Aorta (tissue), 5 donors: ENCODE measurements at places on chromosomes 4 and X. TPM values are rescaled to one million over a fixed set of nuclear protein-coding genes. Genes with fewer than 3 reads are reported as not detected.

DNA sequence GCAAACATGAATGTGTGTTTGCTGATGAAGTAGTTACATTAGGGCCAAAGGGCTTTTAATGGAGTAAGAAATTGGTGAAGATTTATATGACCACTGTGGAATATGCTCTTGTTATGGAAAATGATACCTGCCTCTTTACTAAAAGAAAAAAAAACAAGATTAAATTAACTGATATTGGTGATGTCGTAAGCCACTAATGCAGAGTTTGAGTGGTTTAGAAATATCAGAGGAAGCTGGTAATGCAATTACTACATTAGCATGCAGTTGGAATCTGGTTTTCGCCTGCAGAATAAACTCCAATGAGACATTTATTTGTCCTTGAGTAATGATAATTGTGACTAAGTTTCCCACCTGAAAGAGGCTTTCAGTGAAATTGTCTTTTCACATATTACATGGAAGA, 597.9 kb downstream of the GALNTL6 start:
- DNase-seq = no peak

DMP1 gene
- total RNA-seq = not detected

DNA sequence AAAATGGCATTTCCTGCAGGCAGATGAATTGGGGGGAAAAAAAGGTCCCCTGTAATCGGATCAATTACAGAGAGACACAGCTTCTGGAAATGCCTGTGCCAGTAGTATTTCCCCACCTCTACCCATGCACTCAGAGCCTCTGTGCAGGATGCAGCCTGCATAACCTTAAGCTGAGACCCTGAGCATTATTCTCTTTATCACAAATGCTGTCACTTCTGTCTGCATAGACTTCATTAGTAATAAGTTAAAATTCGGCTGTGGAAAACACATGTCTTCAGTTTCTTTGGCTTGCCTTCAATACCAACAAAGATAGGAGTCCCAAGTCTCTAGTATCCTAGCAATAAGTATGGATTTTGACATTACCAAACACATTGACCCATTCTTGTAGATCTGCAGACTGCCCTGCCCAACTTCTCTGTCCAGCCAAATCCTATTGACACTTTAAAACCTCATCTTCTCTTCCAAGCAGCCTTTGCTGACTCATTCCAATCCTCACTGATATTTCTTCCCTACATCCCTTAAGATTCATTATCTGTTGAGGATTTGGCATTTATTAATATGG, 70.8 kb downstream of the LUZP4 start:
- DNase-seq = no peak

HPSE gene
- 3.7 TPM for total RNA-seq

DNA sequence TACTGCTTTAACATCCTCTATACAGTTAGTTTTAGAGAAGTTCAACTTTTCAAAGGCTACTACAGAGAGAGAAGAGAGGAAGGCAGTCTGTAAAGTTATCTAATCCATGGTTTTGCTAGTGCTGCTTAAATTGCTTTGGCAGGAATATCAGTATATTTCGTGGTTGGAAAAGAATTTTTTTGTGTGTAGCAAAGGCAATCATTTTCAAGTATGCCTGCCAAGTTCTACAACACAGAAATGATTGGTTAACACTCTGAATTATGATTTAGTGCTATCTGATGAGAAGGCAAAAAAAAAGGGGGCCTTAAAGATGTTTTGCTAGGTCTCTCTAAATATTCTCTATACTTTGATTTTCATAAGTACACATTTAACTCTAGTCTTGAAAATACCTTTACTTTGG, 133.1 kb downstream of the JADE1 start:
- no peak for DNase-seq

DNA sequence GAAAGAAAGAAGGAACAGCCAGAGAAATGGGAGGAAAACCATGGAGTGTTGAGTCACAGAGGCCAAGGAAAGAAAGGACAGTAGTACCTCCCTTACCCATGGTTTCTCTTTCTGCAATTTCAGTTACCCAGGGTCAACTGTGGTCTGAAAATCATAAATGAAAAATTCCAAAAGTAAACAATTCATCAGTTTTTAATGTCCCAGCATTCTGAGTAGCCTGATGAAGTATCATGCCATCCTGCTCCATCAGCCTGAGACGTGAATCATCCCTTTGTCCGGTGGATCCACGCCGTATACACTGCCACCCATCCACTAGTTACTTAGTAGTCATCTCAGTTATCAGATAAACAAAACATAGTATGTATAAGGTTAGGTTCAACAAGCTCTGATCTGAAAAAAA, 114.2 kb downstream of the COMMD8 start:
- DNase-seq = no peak

NUDT10 gene
- 2.7 TPM for total RNA-seq

- DNase-seq = no peak
These were observed 366.0 kb downstream of the BCOR start for GRCh38 chrX:39731735-39732134.

- no peak for DNase-seq
These were observed 38.7 kb upstream of the JADE1 start for GRCh38 chr4:128770807-128771206.

DCX gene
- total RNA-seq = not detected

DNA sequence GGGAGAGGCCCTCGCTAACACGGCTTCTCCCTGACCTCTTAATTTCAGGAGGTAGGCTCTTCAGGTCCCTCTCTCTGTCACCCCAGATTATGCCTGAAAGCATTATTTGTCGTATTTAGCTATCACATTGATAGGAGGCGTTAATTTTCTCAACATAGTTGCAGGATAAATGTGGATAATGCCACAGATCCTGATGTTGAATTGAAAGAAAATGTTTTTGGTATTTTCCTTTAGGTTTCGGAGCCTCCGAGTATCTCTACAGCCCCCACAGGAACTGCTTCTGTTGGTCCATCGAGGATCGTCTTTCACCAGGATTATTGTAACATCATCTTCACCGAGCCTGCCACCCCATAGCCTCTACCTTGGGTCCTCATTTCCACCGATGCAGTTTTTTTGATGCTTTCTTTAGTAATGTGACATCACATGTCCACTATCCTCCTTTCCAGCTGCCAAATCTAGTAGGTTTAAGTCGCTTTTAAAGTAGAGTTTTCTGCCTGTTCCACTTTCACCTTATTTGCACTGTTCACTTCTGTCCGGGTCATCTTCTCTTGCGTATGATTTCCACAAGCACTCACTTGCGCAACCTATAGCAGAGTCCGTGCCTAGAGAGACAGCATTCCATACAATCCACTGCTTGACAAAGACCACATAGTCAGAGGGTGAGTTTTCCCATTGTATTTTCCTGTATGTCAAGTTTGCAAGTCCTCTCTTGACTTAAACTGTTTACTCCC, 665 bp downstream of the TIGD2 start:
- no peak for DNase-seq

DNA sequence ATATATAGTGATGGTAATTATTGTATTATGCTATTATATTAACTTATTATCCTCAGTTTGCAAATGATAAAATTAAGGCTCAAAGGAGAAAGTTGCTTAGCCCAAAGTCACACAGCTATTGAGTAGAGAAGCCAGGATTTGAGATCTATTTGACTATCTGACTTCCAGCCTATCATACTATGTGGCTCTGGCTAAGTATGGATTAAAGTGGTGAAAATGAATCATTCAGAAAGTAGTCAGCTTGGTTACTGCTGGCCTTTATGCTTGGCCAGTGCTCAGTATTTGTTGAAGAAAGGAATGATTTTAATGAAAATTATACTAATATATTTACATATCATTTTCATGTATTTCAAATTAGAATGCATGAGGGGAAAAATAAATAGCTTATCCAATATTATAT, 219.8 kb downstream of the SHROOM3 start:
- no peak for DNase-seq

- no peak for DNase-seq
These were observed 746.4 kb upstream of the MAGEB2 start for GRCh38 chrX:29468911-29469494.

DNA sequence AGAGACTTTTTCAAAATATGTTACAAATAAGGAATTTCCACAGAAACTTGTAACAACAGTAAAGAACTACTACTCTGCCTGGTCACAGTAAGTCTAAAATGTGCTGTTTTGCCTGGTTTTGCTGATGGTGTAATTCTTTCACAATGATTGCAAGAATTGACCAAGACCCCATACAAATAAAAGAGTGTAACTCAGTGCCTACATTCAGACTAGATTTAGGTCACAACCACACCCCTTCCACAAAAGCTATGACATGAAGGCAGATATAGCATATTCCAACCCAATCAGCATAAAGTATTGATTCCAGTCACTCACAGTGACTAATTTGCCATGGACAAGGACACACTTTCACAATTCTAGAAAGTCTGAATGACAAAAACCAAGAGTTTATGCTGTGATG, 53.7 kb upstream of the TMPRSS11F start:
- no peak for DNase-seq

GRCh38 chr4:14848229-14848628, 154.1 kb upstream of the CPEB2 start:
- DNase-seq = no peak

- no peak for DNase-seq
These were observed 19.0 kb downstream of the ATP8A1 start for GRCh38 chr4:42637867-42638266.

HDX gene
- total RNA-seq = 10.4 TPM

DNA sequence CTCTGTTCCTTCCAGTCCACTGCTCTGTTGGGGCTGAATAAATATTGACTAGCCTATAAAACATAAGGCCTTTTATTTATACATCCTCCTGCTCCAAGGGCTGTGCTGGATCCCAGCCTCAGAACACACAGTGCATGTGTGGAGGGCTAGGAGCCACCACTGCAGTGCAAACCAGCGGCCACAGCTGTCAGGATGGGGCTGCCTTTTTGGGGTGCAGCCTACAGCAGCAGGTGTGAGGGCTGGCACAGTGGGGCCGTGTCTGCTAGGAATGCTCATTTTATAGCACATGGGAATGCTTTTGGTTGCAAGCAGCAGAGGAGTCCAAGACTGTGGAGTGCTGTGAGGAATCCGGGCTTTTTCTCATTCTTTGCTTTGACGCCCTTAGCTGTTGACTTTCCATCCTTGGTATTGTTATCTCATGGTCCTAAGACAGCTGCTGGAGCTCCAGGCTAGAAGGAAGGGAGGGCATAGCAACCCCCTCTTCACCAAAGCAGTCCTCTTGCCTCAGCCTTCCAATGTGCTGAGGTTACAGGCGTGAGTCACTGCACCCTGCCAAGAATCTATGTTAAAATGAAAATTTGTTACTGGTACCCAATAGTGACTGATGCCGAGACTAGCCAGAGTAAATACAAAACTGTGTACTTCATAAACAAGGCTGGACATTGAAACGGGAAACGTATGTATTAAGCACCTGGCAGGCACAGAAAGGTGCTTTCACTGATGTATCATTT, 334.3 kb upstream of the GATB start:
- no peak for DNase-seq

- DNase-seq = no peak
These were observed 25.8 kb upstream of the PBDC1 start for GRCh38 chrX:76147106-76147505.

DNA sequence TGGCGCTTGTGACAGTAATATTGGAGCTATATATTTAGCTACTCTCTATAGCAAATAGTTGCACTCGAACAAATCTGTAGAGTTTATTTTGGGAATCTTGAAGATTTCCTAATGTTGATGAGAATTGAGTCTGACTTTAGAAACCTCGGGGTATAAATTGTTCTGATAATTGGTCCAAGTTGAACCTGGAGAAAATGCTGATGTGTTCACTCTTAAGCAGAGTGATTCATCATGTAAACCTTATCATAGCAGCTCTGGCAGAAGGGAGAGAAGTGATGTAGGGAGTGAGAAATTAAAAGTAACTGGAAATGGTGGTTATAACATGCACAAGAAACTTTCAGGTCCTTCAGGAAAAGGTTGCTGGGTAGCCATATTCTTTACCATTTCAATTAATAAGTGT, 16.4 kb upstream of the SLC4A4 start:
- DNase-seq = no peak

FRMD7 gene
- total RNA-seq = not detected

GRCh38 chr4:16021804-16022560, 59.0 kb upstream of the FGFBP2 start:
- DNase-seq = no peak

ADGRL3 gene
- 26.7 TPM for total RNA-seq

ZFP42 gene
- not detected for total RNA-seq

GRCh38 chr4:145819101-145819852, 119.3 kb downstream of the ZNF827 start:
- DNase-seq = no peak

FGF13 gene
- 18.3 TPM for total RNA-seq

DNA sequence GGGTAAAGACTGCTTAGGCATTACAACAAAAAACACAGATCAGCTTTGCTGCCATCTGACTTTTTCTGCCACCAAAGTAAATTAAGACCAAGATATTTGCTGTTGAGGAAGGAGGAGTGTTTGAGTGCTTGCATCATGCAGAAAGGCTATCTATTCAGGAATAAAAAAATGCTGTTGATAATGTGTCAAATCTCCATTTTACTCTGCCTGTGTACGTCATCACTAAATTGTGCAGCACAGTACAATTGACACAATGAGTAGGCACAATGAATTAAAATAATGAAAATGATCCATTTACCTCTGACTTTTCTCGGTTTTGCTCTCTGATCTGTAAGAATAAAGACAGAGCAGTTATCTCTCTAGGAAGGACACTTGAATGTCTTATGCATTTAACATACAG, 56.3 kb downstream of the NKX6-1 start:
- DNase-seq = no peak

- DNase-seq = no peak
These were observed 25.9 kb upstream of the SMARCAD1 start for GRCh38 chr4:94181815-94182214.

EVC2 gene
- 16.0 TPM for total RNA-seq

SRPX2 gene
- total RNA-seq = 48.2 TPM

DNA sequence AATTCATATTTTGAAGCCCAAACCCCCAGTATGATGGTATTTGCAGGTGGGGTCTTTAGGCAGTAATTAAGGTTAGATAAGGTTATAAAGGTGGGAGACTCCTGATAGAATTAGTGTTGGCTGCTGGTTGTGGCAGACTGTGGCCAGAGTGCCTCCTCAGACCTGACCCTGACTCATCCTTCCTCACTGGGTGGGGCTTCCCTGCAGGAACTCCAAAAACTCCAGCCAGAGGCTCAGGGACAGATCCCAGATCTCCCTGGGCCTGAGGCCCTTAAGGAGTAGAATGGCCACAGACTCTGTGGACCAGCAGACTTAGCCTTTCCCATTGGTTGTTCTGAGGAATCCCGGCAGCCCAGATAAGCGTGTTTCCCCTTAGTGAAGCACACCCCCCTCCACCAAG, 463.0 kb upstream of the CPEB2 start:
- no peak for DNase-seq

GRCh38 chrX:148380650-148381561, 119.5 kb upstream of the AFF2 start:
- DNase-seq = no peak

DNA sequence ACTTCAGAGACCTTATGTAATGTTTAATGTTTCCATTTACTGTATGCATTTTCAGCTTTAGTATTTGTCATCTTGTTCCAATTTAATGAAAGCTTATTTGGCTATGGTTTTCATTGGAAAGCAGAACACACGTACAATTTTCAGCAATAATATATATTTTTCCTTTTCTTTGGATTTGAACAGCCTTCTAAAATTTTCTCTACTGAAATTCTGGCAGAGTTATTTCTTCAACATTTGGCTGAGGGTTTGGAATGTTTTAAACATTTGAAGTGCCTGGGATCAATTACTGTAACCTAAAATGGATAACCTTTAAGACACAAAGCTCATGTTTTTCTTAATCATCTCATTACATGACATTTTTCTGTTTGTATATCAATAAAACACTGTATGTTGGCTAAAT, 156.9 kb downstream of the TENM3 start:
- no peak for DNase-seq

UGT2B11 gene
- total RNA-seq = not detected

GRCh38 chr4:138671106-138671505, 344.5 kb upstream of the NOCT start:
- no peak for DNase-seq

PPID gene
- total RNA-seq = 19.7 TPM

CXCL11 gene
- 0.45 TPM for total RNA-seq
